Colonic mucosa (tissue), 4 donors: ENCODE measurements at places on chromosomes 16 and 17. TPM values are rescaled to one million over a fixed set of nuclear protein-coding genes. Genes with fewer than 3 reads are reported as not detected.

- DNase-seq, result no peak
Observed at GRCh38 chr17:50908860-50909764, 43.0 kb upstream of the TOB1 start.

DNA sequence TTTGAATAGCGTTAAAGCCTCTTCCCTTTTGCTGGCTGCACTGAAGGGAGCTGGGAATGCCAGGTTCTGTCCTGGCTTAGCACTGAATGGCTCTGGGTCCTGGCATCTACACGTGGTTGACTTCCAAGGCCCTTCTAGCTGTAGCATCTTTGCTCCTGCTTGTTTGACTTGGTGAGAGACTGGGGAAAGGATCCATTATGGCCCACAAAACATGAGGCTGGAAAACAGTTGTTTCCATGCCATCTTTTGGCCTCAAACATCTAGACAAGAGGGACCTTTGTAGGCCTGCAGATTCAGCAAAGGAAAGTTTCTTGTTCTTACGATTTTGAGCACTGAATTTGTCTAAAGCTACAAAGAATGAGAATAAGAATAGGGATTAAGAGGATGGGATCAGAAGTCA lies 32.5 kb downstream of the EPN2 start:
- no peak for DNase-seq

GRCh38 chr16:17404941-17405689 lies 65.6 kb downstream of the XYLT1 start:
- DNase-seq, result peak; percentile 20

DNA sequence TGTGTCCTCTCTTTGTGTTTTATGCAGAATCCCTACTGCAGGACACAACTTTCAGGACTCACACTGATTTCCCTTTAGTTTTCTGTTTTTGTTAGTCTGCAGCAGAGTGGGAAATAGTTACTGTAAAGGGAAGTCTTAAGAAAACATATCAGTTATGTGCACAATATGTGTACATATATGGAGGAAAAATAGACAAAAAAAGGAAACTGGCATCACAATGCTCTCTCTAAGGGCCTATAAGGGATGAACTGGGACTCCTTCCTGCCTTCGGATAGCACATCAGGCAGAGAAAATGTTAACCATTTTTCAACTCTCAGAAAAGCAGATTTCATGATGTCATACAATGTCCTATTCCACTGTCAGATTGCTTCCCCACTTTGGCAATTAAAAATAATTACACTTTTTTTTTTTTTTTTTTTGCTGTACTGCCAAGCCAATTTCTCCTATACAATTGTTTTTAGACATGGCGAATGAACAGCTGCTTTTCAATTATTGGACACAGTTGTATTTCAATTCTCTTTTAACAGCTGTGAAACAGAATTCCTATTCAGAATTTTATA lies 112.5 kb upstream of the KCNJ16 start:
- no peak for DNase-seq

ITGB3 gene
- 15.4 TPM for total RNA-seq
